ENCODE measurements at places on chromosomes 13 and 19. TPM values are rescaled to one million over a fixed set of nuclear protein-coding genes. Genes with fewer than 3 reads are reported as not detected.

Gene DIRAS1
- not detected for total RNA-seq

Gene PCDH17
- not detected for total RNA-seq

Gene LRRC63
- total RNA-seq, result 0.17 TPM

Gene ZNF560
- total RNA-seq, result not detected

Gene LILRA2
- total RNA-seq, result 0.78 TPM

Gene PLEKHF1
- total RNA-seq, result 41.0 TPM

Gene OBI1
- 2.6 TPM for total RNA-seq

Gene PROZ
- not detected for total RNA-seq

Gene SLC10A2
- total RNA-seq, result not detected

Gene TLE2
- total RNA-seq, result 23.9 TPM

Gene SLC5A5
- 1.6 TPM for total RNA-seq

Gene CNMD
- not detected for total RNA-seq

Gene TBXA2R
- 0.47 TPM for total RNA-seq

Gene C19orf67
- not detected for total RNA-seq

Gene ZNF90
- total RNA-seq, result 2.9 TPM

Gene FCER2
- not detected for total RNA-seq

Gene ZNF665
- total RNA-seq, result 3.2 TPM

Gene BEST2
- total RNA-seq, result not detected

Gene GRIN2D
- total RNA-seq, result 0.06 TPM

Gene FAAP24
- total RNA-seq, result 1.4 TPM

Gene FUT2
- total RNA-seq, result not detected

Gene RGL3
- not detected for total RNA-seq

Gene GNG7
- total RNA-seq, result 5.2 TPM

Gene LSM4
- total RNA-seq, result 40.2 TPM

Gene KLK4
- not detected for total RNA-seq

Gene GJB6
- total RNA-seq, result 26.0 TPM

Gene LSR
- total RNA-seq, result 45.0 TPM

Gene KANK3
- total RNA-seq, result 1.1 TPM

Gene KLC3
- total RNA-seq, result not detected

Gene DNAAF3
- not detected for total RNA-seq

Gene MIA
- not detected for total RNA-seq

GRCh38 chr19:45061965-45062364, 14.3 kb downstream of the ZNF296 start:
- DNase-seq, result no peak

DNA sequence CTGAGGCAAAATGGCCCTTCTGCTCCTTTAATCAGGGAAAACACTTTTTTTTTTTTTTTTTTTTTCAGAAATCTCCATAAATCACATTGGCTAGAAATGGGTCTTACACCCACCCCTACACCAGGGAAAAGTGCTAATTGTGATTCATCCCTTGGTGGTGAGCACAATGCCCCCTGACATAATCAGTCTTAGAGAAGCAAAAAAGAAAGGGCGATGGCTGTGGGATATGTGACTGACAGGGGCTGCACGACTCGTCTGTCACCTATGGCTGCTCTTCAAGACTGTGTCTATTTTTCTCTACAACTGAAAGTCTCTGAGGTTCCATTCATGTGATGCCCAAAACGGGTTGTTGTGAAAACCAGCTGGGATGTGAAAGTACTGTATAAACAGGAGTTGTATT, 3.6 kb upstream of the GPC6 start:
- no peak for DNase-seq

GRCh38 chr13:63636316-63636993, 2220.8 kb upstream of the PCDH20 start:
- DNase-seq, result no peak

GRCh38 chr19:8311461-8312260, 3.5 kb upstream of the CD320 start:
- no peak for DNase-seq

- no peak for DNase-seq
Measured at GRCh38 chr13:46614582-46614981, 61.6 kb downstream of the LRCH1 start.

DNA sequence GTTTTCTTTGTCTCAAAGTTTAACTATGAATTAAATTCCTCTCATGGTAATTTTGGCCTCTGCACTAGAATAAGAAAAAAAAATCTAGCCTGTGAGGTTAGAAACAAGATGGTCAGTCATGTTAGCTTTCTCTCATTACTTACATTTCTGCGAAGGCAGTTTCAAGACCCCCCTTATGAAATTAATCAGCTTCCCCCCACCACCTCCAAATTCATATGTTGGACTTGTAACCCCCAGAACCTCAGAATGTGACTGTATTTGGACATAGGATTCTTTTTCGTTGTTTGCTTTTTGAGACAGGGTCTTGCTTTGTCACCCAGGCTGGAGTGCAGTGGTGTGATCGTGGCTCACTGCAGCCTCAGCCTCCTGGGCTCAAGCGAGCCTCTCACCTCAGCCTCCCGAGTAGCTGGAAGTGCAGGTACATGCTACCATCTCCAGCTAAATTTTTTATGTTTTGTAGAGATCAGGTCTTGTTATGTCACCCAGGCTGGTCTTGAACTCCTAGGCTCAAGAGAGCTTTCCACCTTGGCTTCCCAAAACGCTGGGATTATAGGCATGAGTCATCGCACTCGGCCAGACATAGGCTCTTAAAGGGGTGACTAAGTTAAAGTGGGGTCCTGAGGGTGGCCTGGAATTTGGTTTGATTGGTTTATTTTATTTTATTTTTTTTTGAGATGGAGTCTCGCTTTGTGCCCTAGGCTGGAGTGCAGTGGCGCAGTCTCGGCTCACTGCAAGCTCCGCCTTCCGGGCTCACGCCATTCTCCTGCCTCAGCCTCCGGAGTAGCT, 1.4 kb downstream of the PLA2G4C start:
- no peak for DNase-seq

- DNase-seq, result no peak
Measured at GRCh38 chr19:40358773-40359172, 10.3 kb downstream of the PLD3 start.

DNA sequence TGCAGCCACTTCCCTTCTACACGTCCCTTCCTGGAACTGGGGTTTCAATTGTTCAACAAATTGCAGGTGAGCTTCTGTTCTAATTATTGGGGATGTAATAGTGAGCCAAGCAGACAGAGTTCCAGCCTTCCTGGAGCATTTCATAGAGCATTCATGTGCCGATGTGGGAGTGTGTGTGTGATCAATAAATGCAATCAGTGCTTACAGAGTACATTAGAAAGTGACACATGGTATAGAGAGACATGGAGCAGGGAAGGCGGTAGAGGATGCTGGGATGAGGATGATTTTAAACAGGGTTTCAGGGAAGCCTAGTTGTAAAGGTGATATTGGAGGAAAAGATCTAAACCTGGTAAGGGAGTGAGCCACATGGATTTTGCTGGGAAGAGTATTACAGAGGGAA, 21.7 kb upstream of the PCDH8 start:
- DNase-seq, result no peak

GRCh38 chr13:46577696-46578589, 25.0 kb downstream of the LRCH1 start:
- no peak for DNase-seq

GRCh38 chr19:46241626-46242025, 12.1 kb downstream of the IGFL1 start:
- DNase-seq, result no peak

- no peak for DNase-seq
Measured at GRCh38 chr13:112561478-112561877, 26.5 kb downstream of the TUBGCP3 start.

GRCh38 chr19:17116996-17117702, 41.6 kb downstream of the MYO9B start:
- no peak for DNase-seq

- DNase-seq, result no peak
Measured at GRCh38 chr13:101416181-101417042, at the start of gene NALCN. TSS of gene NALCN (minus strand) at chr13:101416508. CDS start at chr13:101399126, 17,382 bp downstream.

DNA sequence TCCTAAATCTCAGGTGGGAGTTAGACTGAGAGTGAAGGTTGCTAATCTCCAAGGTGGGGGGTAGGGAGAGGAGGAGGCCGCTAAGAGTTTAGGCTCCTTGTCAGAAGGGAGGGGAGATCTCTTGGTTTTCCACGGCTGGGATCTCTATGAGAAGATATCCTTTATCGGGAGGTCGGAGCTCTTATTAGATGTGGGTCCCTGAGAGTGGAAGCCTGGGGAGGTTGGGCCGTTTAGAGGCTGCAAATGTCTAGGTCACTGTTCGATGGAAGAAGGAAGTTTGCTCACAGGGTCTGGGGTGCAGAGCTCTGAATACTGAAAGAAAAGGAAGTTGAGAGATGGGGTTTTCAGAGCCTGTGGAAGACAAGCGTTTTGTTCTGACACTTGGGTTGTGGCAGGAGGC, 3.8 kb downstream of the MYADM start:
- no peak for DNase-seq

DNA sequence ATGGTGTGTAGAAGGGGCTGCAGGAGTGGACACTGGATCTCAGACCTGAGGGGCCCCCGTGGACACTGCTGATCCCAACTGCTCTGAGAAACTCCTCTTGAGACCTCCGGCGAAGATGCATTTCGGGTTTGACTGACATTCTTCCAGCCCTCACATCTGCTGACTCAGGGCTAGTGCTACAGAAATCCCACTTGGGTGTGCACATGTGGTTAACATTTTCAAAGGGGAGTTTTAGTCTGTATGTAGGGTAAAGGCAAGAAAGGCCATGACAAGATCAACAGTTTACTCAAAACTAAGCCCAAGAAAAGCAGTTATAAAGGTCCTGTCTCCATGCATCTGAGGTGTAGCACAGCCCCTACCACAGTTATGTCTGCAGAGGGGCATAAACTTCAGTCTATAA, 31.2 kb downstream of the DLEU7 start:
- DNase-seq, result no peak

- DNase-seq, result no peak
Measured at GRCh38 chr13:51781246-51782022, 22.5 kb downstream of the DHRS12 start.

DNA sequence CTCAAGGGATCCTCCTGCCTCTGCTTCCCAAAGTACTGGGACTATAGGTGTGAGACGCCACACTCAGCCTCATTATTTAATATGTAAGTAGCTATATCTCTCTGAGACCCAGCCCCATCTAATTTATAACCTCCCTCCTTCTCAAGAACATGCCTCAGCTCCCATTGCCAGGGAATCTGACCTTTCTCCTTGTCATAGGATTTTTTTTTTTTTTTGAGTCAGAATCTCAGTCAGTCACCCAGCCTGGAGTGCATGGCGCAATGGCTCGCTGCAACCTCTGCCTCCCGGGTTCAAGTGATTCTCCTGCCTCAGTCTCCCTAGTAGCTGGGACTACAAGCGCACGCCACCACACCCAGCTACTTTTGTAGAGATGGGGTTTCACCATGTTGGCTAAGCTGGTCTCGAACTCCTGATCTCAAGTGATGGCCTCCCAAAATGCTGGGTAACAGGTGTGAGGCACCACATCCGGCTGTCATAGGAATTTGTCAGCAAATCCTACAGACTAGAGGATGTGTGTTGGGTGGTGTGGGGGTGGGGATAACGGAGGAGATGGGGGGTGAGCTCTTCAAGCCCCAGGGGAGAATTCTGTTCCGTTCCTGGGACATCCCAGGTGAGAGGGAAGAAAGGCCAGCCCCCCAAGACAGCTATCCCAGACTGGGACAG, 5.1 kb upstream of the EPS8L1 start:
- DNase-seq, result no peak

GRCh38 chr13:65915195-65915594, 1314.9 kb downstream of the PCDH9 start:
- DNase-seq, result no peak

GRCh38 chr19:35015270-35015953, 14.9 kb upstream of the SCN1B start:
- no peak for DNase-seq

- no peak for DNase-seq
Measured at GRCh38 chr19:9565900-9566705, 18.2 kb downstream of the ZNF121 start.

- DNase-seq, result no peak
Measured at GRCh38 chr19:5395556-5395955, 54.9 kb upstream of the PTPRS start.

- DNase-seq, result no peak
Measured at GRCh38 chr13:101434486-101434885, 18.0 kb upstream of the ITGBL1 start.

GRCh38 chr19:30516531-30516930, 144.3 kb downstream of the ZNF536 start:
- DNase-seq, result no peak

GRCh38 chr13:84659359-84659661, 777.0 kb upstream of the SLITRK1 start:
- no peak for DNase-seq

- no peak for DNase-seq
Measured at GRCh38 chr13:51997641-51998330, 13.5 kb downstream of the ATP7B start.

GRCh38 chr13:25401958-25402357, 30.2 kb downstream of the ATP8A2 start:
- no peak for DNase-seq

- no peak for DNase-seq
Measured at GRCh38 chr19:36986131-36986530, 70.0 kb downstream of the ZNF568 start.

GRCh38 chr13:46507981-46508380, 45.0 kb upstream of the LRCH1 start:
- no peak for DNase-seq

DNA sequence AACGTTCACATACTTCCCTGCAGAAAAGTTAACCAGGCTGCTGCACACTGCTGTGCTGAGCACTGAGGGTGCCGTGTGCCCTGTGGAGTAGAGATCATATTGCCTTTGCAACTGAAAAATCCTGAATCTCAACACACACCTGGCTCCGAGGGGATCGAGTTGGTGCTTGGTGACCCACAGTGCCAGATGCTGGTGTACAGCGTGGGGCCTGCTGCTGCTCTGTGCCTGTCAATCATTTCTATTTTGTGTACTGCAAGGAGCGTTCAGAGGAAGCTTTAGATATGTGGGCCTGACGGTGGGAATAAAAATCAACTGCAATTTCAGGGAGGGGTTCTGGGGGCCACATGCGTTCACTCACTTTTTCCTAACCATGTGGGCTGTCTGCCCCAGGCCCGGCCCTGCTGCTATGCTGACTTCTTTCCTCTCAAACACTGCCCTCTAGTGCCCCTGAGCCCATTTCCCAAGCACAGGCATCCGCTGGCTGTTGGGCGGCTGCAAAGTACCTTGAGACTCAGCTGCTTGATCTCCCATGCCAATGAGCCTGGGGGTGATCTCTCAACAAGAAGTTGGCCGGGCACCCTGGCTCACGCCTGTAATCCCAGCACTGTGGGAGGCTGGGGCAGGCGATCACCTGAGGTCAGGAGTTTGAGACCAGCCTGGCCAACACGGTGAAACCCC, 9.7 kb upstream of the LENG8 start:
- DNase-seq, result no peak
